Left ventricle myocardium superior (tissue), 1 donor: ENCODE measurements at places on chromosomes 6 and 20. TPM values are rescaled to one million over a fixed set of nuclear protein-coding genes. Genes with fewer than 3 reads are reported as not detected.

Gene PROKR2
- not detected for total RNA-seq

Gene FAM209B
- total RNA-seq = not detected

GRCh38 chr20:63952769-63953168, 3.4 kb downstream of the UCKL1 start:
- DNase-seq = no peak

Gene IRF4
- total RNA-seq = 0.32 TPM

Gene SLC18B1
- 3.3 TPM for total RNA-seq

GRCh38 chr6:159852877-159853276, 37.9 kb upstream of the MAS1 start:
- no peak for DNase-seq

- DNase-seq = no peak
Measured at GRCh38 chr6:12051861-12052368, 39.8 kb downstream of the HIVEP1 start.

DNA sequence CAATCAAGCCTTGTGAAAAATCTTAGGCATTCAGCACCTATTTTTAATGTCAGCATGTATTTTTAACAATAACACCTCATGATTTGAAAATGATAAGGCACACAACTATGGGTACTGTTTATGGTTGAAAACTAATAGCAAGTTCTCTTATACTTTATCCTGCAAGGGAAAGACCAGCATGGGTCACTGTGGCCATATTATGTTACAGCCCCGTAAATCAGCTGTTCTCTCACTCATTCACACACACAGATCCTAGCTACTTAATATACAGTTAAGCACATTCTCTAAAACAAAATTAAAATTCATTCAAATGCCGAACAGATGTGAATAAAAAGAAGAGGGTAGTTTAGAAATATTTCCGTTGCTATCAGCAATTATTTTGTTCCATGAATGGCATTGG, 224.4 kb downstream of the OGFRL1 start:
- DNase-seq = no peak
